HL-60 (cell line): ENCODE measurements at places on chromosomes 13 and 19.

GRCh38 chr19:28137772-28138171, 1075.2 kb downstream of the UQCRFS1 start:
- no peak for DNase-seq

DNA sequence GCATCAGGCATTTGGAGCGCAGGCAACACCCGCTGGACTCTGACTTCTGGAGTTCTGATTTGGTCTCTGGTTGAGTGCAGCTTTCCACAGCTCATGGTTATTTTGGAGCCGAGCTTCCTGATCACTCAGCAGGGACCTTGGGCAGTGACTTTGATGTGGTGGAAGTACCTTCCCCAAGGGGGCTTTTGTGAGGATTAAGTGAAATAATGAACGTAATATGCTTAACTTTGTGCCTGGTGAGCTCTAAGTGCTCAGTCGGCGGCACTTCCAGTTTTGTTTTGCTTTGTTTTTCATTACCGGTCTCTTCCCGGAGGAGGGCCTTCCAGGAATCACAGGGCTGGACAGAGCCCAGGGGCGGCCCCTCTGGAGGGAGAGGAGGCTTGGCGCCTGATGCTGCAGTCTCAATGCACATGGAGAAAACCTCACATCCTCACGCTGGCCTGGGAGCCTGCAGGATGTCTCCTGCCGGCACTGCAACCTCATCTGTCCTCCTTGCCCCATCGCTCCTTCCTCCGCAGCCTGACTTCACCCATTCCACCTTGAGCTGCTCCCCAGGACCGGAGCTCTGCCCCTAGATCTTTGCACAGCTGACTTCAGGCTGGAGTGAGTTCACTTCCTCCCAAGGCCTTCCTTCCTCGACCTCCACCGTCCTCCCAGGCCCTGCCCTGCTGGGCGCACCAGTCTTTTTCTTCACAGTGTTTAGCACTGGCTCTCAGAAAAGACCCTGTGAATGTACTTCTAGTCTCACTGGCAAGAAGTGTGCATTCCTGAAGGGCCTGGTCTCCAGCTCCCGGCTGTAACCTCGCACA, 1.5 kb downstream of the PLEKHF1 start:
- DNase-seq: no peak

GRCh38 chr19:28018499-28018898, 1194.5 kb downstream of the UQCRFS1 start:
- no peak for DNase-seq

DNA sequence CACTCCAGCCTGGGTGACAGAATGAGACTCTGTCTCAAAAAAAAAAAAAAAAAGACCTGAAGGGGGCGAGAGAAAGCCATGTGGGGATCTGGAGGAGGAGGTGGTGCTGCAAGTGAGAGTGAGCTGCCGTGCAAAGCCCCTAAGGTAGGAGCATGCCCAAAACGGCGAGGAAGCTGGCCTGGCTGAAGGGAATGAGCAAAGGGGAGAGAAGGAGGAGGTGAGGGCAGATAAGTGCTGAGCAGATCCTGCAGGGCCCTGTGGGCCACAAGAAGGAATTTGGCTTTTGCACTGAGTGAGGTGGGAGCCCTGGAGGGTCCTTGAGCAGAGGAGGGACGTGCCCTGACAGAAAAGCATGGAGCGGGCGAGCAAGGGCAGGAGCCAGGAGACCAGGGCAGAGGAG, 19.4 kb upstream of the ADGRE5 start:
- peak; percentile 62 for DNase-seq

DNA sequence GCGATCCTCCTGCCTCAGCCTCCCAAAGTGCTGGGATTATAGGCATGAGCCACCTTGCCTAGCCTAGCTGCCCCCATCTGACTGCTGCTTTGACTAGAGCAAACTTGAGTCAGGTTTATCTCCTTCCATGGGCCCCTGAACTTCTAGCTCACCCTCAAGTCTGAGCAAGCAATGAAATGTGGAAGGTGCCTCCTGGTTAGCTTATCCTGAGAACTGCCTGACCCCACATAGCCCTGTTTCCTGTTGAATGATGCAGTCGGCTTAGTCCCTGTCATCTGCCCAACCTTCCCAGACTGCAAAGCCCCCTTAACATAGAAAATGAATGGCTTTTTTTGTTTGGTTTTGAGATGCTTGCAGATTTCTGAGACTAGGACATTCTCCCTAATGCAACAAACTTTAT, 8.9 kb upstream of the TMEM160 start:
- DNase-seq: no peak

DNA sequence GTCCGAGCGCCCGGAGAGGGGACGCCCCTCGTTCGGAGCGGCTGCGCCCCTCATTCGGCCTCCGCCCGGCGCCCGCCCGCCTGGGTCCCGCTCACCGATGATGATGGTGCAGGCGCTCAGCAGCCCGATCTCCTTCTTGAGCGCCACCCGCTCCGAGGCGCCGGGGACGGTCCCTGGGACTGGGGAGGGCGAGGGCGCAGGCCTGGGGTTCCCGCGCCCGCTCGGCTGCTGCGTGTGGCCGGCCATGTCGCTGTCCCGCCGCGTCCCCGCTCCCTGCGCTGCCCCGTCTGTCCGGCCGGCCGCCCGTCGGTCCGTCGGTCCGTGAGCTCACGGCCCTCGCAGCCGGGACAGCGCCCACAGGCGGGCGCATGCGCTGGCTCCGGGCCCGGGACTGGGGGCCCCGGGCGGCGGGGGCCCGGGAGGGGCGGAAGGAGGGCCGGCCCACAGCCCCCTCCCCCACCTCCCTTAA, at the start of gene SLC7A10:
SLC7A10 (minus strand) TSS at position 393 of the 469 bp plus-strand sequence; CDS start at position 246, 147 bp downstream.
- DNase-seq: no peak

GRCh38 chr19:4911314-4911713, 2.0 kb downstream of the UHRF1 start:
- no peak for DNase-seq

DNA sequence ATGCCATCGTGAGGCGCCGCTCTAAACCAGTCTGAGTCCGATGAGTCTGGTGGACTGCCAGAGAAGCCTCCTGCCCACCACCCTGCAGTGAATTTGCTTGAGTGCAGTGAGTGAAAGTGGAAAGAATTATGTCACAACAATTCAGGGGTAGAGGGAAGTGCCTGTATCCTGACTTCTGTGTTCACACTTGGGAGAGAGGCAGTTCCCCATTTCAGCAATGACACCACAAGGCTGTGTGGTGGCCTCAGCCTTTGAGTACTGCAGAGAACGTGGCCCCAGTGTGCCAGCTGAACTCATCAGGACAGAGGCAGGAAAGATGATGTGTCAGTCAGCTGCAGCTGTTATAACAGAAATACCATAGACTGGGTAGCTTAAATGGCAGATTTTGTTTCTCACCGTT, 155.6 kb downstream of the COG6 start:
- peak; percentile 13 for DNase-seq

- DNase-seq: no peak
These were observed 221.7 kb downstream of the KCNRG start for GRCh38 chr13:50236898-50237318.

DNA sequence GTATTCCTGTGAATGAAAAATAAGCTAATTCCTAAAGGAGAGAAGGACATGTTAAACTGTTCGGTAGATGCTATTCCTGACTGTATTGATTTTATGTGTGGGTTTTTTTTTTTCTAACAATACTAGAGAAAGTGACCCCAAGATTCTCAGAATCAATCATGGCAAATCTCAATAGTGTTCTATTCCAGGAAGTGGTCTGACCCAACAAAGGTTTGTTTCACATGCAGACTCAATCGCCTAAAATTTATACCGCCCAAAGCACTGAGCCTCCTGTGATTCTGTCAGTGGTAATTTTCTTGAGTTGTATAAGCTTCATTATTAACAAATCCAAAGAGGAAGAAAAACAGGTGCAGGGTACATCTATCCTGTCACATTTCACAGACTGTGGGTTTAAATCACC, 293.7 kb downstream of the SUCLA2 start:
- no peak for DNase-seq

- DNase-seq: no peak
These were observed 81.6 kb downstream of the DPF1 start for GRCh38 chr19:38142176-38143035.

- peak; percentile 49 for DNase-seq
These were observed at the start of gene TPGS1 for GRCh38 chr19:507286-508203. TSS of gene TPGS1 (plus strand) at chr19:507497. CDS start at chr19:507507, 10 bp downstream.
